ENCODE measurements at places on chromosomes 2 and 18.
A peak's percentile ranks its signal among the peaks of the same experiment; 100 is the strongest.

- DNase-seq, result no peak
Observed at GRCh38 chr2:102367331-102367971, 11.9 kb downstream of the IL18R1 start.

DNA sequence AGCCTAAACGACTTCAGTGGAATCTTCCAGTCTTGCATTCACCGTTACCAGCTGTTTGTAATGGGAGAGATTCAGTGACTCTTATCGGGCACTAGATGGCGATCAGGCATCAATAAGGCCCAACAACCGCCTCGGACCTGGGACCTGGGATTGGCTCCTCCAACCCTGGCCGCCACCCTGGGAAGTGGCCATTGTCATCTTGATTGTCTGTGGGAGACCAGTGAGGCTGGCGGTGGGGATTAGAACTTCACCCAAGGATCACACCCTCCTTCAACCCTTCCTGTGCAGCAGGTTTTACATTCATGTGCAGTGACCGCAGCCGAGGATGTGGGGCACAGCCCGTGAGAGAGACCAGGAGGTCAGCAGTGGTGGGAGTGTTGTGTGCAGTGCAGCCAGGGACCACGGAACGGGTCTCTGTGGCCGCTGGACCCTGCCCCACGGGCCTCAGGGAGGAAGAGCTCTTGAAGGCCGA lies 85.3 kb downstream of the SPP2 start:
- DNase-seq, result peak; percentile 83

DNA sequence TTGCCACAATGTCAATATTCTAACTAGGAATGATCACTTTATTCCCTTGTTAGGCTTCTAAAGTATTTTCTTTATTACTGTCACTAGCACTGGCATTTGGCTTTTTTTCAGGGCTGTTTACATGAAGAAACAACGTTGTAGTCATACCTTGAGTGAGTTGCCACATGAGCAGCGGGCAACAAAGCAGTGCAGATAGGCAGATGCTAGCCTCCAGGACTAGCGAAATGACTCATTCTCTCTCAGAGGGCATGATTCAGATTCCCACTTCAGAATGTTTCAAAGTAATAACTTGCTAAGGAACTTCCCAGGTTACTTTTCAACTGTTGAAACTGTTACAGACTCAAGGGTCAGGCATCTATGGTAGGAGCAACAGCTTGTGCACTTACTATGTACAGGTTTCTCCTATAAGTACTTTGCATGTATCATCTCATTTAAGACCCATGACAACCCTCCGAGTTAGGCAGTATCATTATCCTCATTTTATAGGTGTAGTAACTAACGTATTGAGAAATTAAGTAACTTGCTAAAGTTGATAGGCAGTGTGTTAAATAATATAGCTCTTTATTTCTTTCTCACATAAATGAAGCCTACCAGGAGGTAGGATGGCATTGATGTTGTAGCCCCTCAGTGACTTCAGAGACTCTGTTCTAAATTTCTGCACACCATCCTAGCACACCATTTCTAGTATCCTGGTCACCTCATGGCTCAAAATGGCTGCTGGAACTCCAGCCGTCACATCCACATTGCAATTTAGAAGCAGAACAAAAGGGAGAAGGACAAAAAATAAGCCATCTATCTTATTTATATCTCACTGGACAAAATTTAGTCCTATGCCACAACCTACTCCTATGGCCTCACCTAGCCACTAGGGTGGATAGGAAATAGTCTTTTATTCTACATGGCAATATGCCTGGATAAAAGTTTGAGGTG lies 83.3 kb downstream of the ICOS start:
- DNase-seq, result peak; percentile 42

DNA sequence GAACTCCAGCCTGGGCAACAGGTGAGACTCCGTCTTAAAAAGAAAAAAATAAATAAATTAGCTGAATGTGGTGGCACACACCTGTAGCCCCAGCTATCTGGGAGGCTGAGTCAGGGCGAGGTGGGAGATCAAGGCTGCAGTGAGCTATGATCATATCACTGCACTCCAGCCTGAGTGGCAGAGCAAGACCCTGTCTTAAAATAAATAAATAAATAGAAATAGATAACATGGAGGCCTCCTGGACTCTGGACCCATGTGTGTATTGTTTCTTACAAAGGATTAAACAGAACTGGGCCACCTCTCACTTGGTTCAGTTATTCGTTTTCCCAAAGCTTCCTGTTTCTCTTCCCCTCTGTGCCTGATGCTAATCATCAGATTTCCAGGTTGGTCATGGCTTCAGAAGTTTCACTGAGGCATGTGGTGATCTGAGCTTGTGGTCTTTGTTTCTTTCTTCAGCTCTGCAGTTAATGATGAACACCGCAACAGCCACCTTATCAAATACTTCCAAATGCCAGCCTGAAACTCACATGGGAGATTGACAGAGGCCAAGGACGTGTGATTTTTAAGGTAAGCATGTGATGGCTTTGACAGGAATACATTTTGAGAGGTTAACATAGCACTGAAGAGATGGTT lies 83.3 kb upstream of the MAP4K4 start:
- no peak for DNase-seq

DNA sequence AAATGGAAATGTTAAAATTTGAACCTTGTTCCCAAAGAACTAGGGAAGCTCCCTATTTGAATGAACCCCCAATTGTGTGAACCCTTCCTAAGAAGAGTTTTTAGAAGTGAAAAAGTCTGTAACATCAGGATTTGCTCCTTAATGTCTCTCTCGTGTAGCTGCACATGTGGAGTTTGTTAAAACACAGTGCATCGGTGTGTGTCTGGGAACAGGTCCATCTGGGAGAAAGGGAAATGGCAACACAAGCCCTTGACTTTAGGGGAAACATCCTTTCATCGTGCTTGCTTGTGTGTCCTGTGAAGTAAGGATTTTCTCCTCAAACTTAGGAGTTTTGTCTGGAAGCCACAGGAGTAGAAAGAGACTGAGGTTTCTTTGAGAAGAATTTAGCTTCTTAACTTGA lies 203.9 kb downstream of the PRKCE start:
- DNase-seq, result peak; percentile 38
